ENCODE measurements at places on chromosomes 4 and X.

- DNase-seq = no peak
Measured at GRCh38 chr4:183601381-183601780, 57.6 kb downstream of the RWDD4 start.

DNA sequence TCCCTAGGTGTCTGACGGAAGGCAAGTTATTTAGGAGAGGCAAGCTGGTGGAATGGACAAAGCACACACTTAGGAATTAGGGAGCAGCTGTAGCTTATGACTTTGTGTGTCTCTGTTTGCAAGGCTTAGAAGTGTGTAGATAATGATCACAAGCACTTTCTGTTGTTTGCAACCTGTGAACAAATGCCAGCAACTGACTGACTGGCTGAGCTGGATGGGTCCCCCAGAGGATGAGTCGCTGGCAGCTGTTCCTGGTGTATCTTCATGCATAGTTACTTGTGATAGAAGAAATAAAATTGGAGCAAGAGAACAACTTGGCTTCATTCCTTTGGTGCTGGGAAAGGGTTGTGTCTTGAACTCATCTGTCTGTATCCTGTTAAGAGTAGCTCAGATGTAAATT lies 64.2 kb upstream of the BEND4 start:
- DNase-seq = no peak

DNA sequence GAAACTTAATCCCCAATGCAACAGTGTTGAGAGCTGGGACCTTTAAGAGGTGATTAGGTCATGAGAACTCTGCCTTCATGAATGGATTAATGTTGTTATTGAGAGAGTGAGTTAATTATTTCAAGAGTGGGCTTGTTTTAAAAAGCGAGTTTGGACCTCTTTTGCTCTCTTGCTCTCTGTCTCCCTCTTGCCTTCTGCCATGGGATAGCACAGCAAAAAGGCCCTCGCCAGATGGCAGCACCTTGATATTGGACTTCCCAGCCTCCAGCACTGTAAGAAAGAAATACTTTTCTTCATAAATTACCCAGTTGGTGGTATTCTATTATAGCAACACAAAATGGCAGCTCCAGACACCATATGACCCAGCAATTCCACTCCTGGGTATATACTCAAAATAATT lies 7.0 kb upstream of the ATP6AP2 start:
- DNase-seq = peak; percentile 6

DNA sequence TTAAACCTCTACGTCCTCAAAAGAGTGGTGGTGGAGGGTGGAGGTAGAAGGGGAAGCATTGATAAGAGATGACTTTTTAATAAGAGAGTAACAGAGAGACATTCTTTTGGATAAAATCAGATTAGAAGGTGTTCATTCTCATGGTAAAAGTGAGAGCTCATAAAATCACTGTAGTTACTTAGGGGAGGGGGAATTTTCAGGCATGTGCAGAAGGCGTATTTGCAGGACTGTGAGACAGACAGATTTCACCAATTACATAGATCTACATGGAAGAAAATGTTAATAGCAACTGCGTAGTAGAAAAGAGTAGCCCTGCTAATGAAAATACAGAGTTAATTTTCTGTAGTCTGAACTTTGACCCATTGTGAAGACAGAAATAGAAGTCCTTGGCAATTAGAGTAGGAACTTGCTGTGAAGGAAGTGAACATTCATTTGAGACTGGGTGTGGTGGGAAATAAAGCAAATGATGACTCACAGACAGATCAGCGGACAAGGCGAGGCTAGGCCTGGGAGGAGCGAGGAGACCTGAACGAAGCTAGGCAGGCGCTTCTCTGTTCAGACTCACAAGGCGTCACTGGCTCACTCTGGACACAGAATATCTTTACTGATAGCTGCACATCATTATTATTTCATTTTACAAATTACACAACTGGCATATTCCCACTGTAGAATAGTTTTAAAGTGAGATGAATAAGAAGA lies 57.2 kb upstream of the FAM9C start:
- DNase-seq = peak; percentile 41
